ENCODE measurements at places on chromosomes 3 and 15. TPM values are rescaled to one million over a fixed set of nuclear protein-coding genes. Genes with fewer than 3 reads are reported as not detected.

- H3K36me3 ChIP-seq, result no peaks in the 10 kb centered on the region
- H3K4me3 ChIP-seq, result no peak overlapping the region
- H3K4me1 ChIP-seq, result no peaks in the 10 kb centered on the region
These were observed 39.3 kb downstream of the RHCG start for GRCh38 chr15:89457086-89457485.

GRCh38 chr3:112111785-112112402, 21.2 kb downstream of the GCSAM start:
- no peak overlapping the region for H3K27ac ChIP-seq
- H3K27me3 ChIP-seq, result no peaks in the 10 kb centered on the region
- DNase-seq, result no peak

DNA sequence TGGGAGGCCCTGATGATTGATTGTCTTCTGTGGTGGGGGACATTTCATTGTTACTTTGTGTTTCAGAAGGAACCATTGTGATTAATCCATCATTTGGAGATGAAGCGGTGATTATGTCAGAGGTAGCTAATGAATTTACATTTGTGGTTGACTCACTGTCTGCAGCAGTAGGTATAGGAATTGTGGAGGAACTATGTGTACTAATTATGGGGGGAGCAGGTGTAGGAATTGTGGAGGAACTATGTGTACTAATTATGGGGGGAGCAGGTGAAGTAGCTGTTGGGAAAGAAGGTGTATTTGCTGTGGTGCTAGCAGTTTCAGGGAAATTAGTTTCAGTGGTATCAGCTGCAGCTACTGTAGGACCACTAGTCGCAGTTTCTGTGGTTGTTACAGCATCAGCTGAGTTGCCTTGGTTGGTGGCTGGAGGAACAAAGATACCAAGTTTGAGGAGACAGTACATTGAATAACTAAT, 6.9 kb downstream of the MUC13 start:
- H3K4me3 ChIP-seq, result no peak overlapping the region
- H3K36me3 ChIP-seq, result no peaks in the 10 kb centered on the region
- no peak overlapping the region for H3K27ac ChIP-seq
- no peaks in the 10 kb centered on the region for H3K4me1 ChIP-seq

DNA sequence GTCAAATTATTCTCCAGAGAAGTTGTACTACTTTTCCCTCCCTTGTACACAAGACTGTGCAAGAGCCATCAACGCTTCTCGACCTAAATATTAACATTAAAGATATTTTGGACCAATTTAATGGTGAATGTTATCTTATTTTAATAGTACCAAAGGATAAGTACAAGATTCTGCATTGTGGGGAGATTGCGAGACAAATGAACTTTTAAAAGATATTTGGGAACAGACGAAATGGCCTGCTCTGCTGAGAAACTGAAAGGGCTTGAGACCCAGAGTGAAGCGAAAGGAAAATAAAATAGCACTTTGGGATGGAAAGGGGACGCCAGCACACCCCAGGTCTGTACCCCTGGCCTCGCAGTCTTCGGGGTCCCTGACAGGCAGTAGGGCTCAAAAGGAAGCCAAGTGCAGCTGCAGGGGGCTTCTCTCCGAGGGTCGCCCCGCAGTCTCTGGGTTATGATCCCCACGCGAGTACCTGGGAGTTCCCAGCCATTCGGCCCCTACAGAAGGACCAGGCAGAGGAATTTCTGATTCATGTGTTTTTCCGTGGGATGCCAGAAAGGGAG, 97.6 kb upstream of the VGLL3 start:
- no peaks in the 10 kb centered on the region for H3K27me3 ChIP-seq
- DNase-seq, result no peak
- H3K4me1 ChIP-seq, result no peaks in the 10 kb centered on the region
- H3K27ac ChIP-seq, result peak overlapping the region; percentile 95

- no peaks in the 10 kb centered on the region for H3K27me3 ChIP-seq
- H3K4me3 ChIP-seq, result no peak overlapping the region
- no peaks in the 10 kb centered on the region for H3K36me3 ChIP-seq
- H3K4me1 ChIP-seq, result no peaks in the 10 kb centered on the region
These were observed 666.8 kb upstream of the ARPP21 start for GRCh38 chr3:34972481-34972880.

DNA sequence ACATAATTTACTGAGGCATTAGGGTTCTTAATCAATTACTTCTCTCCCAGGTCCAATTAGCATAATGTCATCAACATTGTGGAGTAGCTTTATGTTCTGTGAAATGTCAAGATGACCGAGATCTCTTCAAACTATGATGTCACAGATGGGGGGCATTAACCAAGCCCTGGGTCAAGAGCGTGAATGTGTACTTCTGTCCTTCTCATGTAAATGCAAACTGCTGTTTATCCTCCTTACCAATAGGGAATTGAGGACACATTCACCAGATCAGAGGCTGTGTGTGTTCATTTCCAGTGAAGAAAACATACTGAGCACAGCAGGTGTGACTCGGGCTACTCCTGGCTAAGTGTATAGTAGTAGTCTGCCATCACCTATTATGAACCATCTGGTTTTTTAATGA, 177.9 kb downstream of the MINAR1 start:
- no peak overlapping the region for H3K4me3 ChIP-seq
- no peaks in the 10 kb centered on the region for H3K27me3 ChIP-seq
- no peaks in the 10 kb centered on the region for H3K36me3 ChIP-seq

GRCh38 chr3:34102288-34102687, 303.9 kb downstream of the PDCD6IP start:
- no peaks in the 10 kb centered on the region for H3K36me3 ChIP-seq
- DNase-seq, result no peak
- no peaks in the 10 kb centered on the region for H3K27me3 ChIP-seq
- H3K27ac ChIP-seq, result no peak overlapping the region

GRCh38 chr3:190862209-190863118, at the start of gene GMNC:
GMNC (minus strand) TSS chr3:190862694; CDS start chr3:190862615, 79 bp downstream.
- no peaks in the 10 kb centered on the region for H3K4me1 ChIP-seq
- H3K36me3 ChIP-seq, result no peaks in the 10 kb centered on the region
- peak within 1 kb of the TSS; percentile 49 for H3K4me3 ChIP-seq

GRCh38 chr3:105459566-105460290, 93.0 kb downstream of the ALCAM start:
- DNase-seq, result no peak
- H3K4me1 ChIP-seq, result no peaks in the 10 kb centered on the region
- H3K36me3 ChIP-seq, result no peaks in the 10 kb centered on the region
- no peak overlapping the region for H3K4me3 ChIP-seq
- no peaks in the 10 kb centered on the region for H3K27me3 ChIP-seq
- no peak overlapping the region for H3K27ac ChIP-seq

- no peaks in the 10 kb centered on the region for H3K36me3 ChIP-seq
- H3K27ac ChIP-seq, result no peak overlapping the region
- no peaks in the 10 kb centered on the region for H3K27me3 ChIP-seq
- no peak for DNase-seq
These were observed 20.2 kb downstream of the ITGA11 start for GRCh38 chr15:68411735-68412134.

DNA sequence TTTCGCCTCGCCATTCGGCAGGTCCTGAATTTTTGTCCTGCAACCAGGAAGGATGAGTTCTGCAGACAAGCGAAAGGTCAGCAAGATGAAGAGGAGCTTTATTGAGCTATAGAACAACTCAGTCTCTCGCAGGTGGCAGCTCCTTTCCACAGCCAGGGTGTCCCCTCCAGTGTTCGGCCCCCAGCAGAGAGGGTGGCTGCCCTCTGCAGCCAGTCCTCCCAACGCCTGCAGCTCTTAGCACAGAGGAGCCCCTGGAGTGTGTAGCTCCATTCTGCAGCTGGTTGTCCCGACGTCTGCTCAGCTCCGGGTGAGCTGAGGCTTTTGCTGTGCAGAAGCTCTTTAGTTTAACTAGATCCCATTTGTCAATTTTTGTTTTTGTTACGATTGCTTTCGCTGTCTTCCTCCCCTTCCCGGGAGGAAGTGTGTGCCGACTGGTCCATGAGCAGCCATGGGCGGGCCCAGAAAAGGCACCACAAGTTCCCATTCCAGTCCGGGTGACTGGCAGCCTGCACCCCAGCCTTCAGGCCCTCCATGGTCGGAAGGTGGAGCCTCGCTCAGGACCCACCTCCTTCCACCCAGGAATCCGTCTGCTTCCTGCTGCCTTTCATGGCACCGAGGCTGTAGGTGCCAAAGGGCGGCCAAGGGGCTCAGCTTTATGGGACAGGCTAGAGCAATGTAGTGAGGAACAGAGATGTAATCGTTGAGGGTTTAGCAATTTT, 497.8 kb upstream of the CNTN4 start:
- no peak overlapping the region for H3K27ac ChIP-seq
- no peaks in the 10 kb centered on the region for H3K36me3 ChIP-seq
- H3K4me1 ChIP-seq, result no peaks in the 10 kb centered on the region

DNA sequence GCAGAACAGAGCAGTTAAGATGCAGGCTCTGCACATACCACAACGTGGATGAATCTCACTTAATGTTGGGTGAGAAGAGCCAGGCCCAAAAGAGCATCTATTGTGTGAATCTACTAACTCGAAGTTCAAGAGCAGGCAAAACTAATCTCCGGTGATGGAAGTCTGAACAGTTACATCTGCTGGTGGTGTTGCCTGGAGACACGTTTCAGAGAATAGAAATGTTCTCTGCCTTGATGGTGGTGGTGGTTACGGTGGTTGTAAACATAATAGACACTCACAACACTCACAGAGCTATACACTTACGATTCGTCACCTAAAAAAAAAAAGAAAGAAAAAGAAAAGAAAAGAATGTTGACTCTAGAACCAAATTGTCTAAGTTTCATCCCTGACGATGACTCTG, 86.8 kb downstream of the LIPC start:
- no peaks in the 10 kb centered on the region for H3K36me3 ChIP-seq
- H3K4me3 ChIP-seq, result no peak overlapping the region
- no peaks in the 10 kb centered on the region for H3K4me1 ChIP-seq
- H3K27me3 ChIP-seq, result no peaks in the 10 kb centered on the region

DNA sequence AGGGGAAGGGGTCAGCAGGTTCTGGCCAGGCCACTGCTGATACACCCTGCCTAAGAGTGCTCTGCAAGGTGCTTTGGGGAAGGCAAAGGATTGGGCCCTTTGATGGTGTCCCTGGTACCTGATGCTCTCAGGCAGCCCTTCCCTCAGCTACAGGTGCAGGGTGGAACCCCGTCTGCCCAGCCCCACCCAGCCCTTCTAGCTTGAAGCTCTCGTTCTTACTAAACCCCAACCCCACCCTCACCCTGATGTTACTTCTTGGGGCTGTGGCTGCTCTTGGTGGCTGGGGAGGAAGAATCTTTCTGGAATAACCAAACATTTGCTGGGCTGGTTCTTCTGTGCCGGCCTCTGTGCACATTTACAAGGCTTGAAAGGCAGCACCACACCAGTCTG, 6.4 kb downstream of the GNAI2 start:
- DNase-seq, result no peak
- H3K4me3 ChIP-seq, result no peak overlapping the region
- H3K27me3 ChIP-seq, result no peaks in the 10 kb centered on the region
- peak overlapping the region; percentile 93 for H3K27ac ChIP-seq

GRCh38 chr15:71440489-71441110, 325.3 kb downstream of the THSD4 start:
- H3K4me1 ChIP-seq, result no peaks in the 10 kb centered on the region
- no peak overlapping the region for H3K4me3 ChIP-seq
- H3K36me3 ChIP-seq, result no peaks in the 10 kb centered on the region
- H3K27ac ChIP-seq, result no peak overlapping the region
- no peaks in the 10 kb centered on the region for H3K27me3 ChIP-seq

DNA sequence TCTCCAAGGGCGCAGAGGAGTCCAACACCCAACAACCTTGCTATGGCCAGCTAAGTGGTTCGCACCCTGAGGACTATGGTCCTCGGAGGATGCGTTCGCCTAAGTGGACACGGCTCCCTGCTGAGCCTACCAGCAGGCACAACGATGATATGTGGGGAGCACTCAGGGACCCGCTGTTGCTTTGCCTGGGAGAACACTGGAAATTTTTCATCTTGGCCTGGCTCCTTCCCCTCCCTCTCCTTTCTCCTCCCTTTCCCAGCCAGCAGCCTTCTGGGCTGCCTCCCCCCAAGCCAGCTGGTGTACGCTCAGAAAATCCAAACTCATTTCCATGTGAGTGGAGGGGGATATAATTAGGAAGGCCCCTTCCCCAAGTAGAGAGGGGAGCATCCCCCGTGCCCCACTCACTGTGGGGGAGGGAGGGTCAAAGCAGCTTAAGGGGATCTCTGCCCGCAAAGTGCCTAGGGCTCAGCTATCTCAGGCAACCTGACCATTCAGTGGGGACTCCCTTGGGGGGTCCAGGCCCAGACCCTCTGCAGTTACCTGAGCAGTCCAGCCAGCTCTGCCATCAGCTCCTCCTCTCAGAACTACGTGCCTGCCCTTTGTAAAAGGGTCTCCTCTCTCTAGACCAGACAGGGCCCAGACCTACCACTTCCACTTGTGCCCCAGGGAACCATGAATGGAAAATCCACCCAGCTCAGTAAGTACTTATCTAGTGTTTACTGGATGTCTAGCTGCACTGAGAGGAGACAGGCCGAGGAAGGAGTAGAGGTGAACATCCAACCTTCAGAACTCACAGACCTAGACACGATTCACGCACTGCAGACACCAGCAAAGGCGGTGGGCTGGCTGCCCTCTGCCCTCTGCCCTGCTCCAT, 742 bp upstream of the SEMA7A start:
- H3K27ac ChIP-seq, result peak overlapping the region; percentile 35
- H3K36me3 ChIP-seq, result no peaks in the 10 kb centered on the region
- peak overlapping the region; percentile 70 for H3K4me3 ChIP-seq
- H3K4me1 ChIP-seq, result peaks cover 8% of the 10 kb centered on the region

DNA sequence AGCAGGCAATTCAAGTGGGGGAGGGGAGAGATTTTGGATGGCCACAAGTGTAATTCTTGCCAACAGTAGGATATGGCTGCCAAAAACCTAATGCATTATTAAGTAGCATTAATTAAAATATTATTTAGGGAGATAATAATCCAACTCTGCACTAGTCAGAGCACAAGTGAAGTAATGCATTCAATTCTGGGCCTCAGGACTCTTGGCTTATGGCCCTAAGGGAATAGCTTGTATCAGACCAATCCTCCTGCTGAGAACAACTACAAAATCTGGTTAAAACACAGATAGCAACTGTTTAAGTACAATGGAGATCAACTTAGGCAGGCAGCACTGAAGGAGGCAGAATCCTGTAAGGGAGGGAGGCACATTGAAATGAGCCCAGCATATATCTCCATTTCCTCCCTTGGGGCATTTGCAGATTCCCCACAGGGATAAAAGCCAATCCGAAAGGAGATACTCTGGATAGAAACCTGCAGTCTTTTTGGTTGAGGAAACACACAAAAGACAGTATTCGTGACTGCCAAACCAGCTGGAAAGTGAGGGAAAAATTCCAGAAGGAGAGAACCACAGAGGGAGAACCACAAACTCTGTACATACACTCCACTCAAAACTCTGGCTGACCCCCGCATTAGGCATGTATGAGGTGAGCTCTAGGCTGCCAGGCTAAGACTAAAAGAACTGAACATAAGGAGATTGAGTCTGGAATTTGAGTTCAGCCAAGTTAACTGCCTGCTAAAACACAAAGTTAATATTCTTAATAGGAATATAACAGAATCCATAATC, 57.4 kb downstream of the ETFA start:
- no peak overlapping the region for H3K27ac ChIP-seq
- no peaks in the 10 kb centered on the region for H3K4me1 ChIP-seq
- DNase-seq, result no peak

DNAJA4 gene
- 28.1 TPM for total RNA-seq

KLHL40 gene
- total RNA-seq, result not detected

SPINK8 gene
- total RNA-seq, result not detected

GREM1 gene
- 2.5 TPM for total RNA-seq

HAUS2 gene
- total RNA-seq, result 42.1 TPM

TGM5 gene
- 3.1 TPM for total RNA-seq

NUSAP1 gene
- 8.2 TPM for total RNA-seq

All from breast epithelium (tissue), 4 donors.